ENCODE measurements at places on chromosomes 16 and 17.

GRCh38 chr16:47779201-47780016, 318.3 kb downstream of the PHKB start:
- DNase-seq = no peak

GRCh38 chr17:4014148-4014927, 50.1 kb upstream of the ATP2A3 start:
- DNase-seq = no peak

- no peak for DNase-seq
These were observed 36.6 kb downstream of the FAM20A start for GRCh38 chr17:68564415-68565111.

DNA sequence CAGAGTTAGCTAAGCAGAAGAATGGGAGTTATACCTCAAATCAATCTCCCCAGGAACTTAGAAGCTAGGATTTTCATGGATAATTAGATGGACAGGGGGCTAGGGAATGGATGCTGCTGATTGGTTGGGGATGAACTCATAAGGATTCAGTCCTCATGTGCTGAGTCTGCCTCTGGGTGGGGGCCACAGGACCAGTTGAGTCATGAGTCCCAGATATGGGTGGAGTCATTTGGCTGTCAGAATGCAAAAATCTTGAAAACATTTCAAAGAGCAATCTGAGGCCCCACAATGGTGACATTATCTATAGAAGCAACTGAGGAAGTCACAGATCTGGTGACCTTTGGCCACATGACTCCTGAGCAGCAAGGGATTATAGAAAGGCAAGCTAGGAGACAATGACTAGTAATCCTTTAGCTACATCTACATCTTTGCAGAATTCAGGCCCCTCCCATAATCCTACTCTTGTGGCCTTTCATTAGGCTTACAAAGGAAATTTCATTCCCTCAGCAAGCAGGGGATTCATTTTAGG, 82.6 kb upstream of the CCL2 start:
- no peak for DNase-seq

- DNase-seq = no peak
These were observed 346.2 kb upstream of the ASIC2 start for GRCh38 chr17:33639103-33639880.

DNA sequence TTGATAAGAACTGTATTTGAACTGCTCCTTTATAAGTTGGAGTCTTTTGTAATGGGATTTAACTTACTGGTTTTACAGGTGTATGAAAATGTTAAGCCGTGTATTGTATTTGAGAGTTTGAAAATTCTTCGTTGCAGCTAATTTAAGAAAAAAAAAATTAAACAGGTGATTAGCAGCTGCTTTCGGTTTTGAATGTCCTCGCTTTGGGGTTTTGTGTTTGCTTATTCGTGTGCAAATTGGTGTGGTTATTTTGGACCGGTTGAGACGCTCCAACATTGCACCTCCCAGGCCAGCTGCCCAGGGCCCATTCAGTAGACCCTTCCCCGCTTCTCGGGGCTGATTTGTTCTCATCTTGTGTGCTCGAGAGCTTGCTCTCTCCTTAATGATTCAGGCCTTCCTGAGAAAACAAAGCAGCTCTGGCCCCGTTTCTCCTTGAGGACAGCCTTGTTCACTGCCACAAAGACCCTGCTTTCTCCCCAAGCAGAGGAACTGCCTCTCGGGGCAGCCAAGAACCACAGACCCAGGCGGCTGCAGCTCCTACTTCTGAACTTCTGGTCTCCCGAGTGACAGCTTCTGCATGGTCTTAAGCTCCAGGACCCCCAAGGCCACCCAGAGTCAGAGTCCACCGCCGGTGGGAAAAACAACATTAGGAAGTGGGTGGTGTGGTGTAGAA, 100.5 kb downstream of the MSI2 start:
- DNase-seq = no peak

Data from stimulated activated CD4-positive, alpha-beta T cell treated with anti-CD3 and anti-CD28 coated beads, Interleukin-1b, Interleukin-23, amount 100 ng/mL, for 1 hour (primary cell).